ENCODE measurements at places on chromosomes 7 and 10.

- DNase-seq = no peak
Observed at GRCh38 chr7:148589640-148590039, 926 bp upstream of the C7orf33 start.

DNA sequence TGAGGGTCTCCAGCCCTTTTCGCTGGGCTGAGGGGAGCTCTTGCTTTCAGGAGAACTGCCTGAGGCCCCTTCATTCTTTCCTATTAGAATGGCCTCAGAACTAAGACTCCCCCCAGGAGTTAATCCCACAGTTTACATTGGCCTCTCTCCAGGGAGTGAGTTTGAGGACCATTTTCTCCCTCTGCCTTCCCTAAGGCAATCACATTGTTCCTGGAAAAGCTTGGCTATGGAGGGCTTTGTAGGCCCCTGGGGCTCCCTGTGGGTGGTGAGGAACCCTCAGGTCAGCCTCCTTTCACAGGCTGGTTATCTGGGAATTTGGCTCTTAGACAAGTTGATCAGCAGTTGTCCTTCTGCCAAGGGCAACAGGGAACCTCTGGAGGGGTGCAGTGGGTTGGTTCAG, 343.7 kb downstream of the RPS24 start:
- DNase-seq = no peak

GRCh38 chr10:127047878-127048238, 142.6 kb downstream of the DOCK1 start:
- no peak for DNase-seq

GRCh38 chr7:121049028-121049791, 60.7 kb downstream of the CPED1 start:
- DNase-seq = no peak

- DNase-seq = no peak
Observed at GRCh38 chr7:132577206-132578049, 1.2 kb upstream of the PLXNA4 start.

DNA sequence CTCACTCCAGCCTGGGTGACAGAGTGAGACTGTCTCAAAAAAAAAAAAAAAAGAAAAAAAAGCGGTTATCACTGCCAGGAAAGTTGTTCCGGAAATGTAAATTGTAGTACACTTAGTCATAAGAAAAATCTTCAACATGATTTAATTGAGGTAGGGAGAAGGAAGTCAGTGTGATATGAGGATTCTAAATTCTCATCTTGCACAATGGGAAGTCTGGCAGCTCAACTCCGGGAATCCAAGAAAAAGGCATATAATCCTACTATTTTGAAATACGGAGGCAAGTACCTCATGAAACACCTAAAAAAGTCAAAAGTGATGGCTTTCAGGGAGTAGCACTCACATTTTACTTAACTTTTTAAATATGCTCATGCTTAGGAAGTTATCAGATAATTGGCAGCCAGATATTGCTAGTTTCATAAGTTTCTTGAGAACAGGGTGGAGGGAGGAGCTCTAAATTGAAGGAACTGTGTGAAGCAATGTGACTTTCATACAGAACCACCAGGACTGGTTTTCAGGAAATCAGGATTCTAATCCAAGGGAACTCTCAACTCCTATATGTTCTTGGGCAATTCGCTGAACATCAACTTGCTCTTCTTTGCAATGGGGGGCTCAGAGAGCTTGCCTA, 2.7 kb upstream of the C7orf25 start:
- DNase-seq = no peak

DNA sequence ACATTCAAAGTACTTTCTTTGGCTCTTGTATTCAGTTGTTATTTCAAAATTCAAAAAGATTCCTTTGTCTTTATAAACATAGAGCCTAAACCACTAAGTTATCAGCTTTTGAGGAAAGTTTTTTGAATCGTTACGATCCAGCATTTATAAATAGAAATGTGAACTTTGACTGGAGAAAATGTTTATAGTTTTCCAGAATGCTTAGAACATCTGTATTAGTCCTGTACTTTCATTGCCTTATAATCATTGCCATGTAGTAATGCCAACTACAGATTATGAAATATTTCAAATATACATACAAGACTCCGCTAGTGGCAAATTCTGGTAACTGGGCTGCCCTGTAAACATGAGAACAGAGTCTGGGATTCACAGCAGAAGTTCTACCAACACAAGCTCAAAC, 191.3 kb upstream of the PRKCQ start:
- no peak for DNase-seq

DNA sequence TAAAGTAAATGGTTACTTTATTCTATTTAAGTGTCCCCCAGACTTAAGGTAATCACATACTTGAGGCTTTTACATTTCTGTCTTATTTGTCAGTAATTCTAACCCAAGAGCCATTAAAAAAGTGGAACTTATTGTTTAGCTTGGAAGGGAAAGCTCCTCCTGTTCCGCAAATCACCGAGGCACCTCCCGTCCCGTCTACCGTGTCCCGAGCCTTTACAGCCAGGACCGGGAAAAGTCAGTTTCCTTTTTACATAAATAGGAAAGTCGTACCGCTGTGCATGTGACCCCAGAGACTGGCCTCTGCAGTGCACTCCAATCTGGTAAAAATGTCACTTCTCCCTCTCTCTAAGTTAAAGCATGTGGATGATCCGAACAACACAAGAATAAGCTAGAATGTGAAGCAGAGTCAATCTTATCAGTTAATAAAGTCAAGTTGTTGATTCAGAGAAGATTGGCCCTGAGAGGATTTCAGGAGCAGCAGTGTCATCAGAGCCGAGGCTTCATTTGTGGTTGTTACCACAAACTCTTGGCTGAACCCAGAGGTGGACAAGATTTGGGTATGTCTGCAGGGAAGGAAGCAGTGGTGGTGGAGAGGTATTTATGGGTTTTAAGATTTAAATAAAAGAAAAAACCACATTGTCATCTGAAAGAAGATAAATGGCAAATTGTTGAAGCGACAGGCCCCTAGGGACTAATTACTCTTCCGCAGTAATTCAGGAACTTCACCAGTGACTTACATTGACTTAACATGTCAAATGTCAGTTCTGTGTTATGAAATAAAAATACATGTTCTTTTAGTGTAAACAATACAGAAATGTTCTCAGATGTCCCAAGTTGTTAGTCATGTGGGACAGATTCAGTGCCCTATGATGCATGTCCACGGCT, 316.6 kb upstream of the ZNF32 start:
- DNase-seq = no peak

DNA sequence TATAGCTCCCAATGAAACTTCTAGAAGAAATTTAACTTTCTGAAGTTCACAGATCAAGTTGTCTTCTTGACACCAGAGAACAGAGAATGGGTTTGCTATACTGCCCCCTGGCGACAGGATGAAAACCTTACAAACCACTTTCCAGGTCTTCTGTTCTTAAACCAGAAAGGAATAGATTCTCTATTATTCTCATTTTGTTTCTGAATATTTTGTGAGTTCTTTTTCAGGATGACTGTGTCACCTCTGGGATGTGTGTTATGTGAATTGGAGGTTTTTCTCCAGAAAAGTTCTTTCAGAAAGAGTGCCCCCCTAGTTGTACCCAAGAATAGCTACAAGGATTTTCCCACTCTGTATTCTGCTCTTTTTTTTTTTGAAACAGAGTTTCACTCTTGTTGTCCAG, 6.3 kb downstream of the IFT22 start:
- DNase-seq = peak; percentile 32

DNA sequence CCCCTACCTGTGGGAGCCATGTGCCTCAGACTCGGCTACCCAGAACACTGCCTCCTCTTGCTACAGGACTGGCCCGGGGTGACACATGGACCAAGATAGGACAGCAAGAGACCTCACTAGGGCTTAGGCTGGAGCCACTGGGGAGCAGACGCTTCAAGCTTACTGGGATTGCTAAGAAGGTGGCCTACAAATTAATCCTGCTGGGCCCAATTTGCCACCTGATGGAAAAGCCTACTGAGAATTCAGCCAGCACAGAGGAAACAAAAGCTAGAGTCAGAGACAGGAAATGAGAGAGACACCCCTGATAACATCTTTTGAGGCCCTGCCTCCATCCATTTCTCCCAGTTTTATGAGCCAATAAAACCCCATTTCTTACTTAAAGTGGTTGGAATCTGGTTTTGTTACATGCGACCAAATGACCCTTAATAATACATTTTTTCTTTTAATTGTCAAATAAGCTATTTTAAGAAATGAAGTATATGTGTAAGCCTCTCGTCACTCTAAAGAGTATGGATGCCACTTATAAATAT, 282.1 kb downstream of the CXCL12 start:
- DNase-seq = no peak

GRCh38 chr10:71647526-71648253, 71.9 kb downstream of the C10orf105 start:
- no peak for DNase-seq

GRCh38 chr10:15775513-15775912, 55.8 kb upstream of the ITGA8 start:
- no peak for DNase-seq

DNA sequence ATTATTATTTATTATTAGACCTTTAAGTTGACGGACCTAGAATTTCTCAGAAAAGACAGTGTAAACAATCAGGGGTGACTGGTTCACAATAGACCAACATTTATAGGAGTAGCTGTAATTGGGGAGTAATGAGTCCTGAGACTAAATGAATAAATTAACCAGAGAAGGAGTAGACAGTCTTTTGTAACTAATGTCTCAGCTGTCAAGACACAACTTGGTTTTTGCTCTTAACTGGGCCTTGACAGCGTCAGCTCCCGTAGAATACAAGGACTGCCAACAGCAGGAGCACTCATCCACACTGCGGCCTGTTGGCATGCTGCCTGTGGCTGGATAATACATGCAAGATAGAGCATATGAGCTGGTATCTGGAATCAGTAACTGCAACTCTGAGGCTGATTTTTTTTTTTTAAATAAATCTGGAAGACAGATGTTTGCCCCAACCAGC, 123.9 kb downstream of the CACNA2D1 start:
- DNase-seq = no peak

DNA sequence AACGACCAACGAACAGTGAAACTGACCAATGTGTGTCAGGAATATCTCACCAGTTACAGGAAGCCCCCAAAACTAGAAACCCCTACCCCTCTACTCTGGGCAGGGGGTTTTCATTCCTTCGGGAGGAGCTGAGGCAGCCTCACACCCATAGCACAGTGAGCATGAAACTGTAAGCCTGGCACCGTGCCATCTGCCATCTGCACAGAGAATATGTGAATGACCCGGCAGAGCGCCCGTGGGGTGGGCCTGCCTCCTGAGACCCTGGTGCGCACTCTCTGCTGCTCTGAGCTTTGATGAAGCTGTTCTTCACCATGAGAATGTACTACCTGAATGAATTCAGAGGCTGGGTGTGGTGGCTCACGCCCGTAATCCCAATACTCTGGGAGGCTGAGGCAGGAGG, 27.1 kb downstream of the DAGLB start:
- DNase-seq = no peak

DNA sequence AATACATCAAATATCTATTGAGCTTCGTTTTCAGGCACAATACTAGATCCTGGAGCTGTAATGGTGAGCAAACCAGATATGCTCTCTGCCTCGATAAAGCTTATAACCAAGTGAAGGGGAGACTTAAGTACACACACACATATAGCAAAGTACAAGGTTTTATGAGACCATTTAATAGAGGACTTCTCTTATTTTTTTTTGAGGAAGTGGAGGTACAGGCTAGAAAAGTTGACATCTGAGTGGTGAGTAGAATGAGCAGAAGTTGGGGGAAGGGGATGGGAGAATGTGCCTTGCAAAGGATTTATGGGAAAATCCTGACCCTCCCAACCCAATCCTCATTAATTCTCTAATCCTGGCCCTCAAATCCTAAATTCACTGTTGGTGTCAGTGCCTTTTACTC, 7.7 kb downstream of the CCDC136 start:
- DNase-seq = no peak

GRCh38 chr10:64505501-64505900, 984.3 kb downstream of the REEP3 start:
- no peak for DNase-seq

DNA sequence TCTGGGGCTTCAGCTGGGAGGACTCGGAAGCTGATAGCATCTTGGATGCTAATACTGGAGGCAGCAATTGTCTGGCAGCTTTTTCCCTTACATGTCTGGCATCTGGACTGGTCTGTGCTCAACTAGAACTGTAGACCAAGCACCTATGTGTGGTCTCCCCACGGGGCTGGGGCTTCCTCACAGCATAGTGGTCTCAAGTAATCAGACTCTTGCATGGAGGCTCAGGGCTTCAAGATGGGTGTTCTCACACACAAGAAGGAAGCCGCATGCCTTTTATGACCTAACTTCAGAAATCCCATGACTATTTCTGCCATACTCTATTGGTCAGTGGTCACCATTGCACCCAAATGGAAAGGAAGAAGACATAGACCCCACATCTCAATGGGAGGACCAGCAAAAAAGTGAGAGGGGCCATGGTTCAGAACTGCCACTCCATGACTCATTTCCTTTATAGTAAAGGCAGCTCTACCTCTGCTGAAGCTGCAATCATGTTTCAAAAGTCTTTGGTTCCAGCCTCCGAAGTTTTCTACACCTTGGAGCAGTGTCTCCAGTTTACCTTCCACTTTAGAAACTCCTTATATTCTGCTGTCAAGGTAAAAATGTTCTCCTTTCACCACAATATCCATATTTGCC, 14.7 kb downstream of the AOC1 start:
- no peak for DNase-seq

GRCh38 chr7:44235582-44236332, 35.0 kb downstream of the YKT6 start:
- no peak for DNase-seq

- DNase-seq = no peak
Observed at GRCh38 chr7:32871624-32872371, 19.8 kb downstream of the KBTBD2 start.

- no peak for DNase-seq
Observed at GRCh38 chr10:132336919-132337407, 5.0 kb downstream of the LRRC27 start.

DNA sequence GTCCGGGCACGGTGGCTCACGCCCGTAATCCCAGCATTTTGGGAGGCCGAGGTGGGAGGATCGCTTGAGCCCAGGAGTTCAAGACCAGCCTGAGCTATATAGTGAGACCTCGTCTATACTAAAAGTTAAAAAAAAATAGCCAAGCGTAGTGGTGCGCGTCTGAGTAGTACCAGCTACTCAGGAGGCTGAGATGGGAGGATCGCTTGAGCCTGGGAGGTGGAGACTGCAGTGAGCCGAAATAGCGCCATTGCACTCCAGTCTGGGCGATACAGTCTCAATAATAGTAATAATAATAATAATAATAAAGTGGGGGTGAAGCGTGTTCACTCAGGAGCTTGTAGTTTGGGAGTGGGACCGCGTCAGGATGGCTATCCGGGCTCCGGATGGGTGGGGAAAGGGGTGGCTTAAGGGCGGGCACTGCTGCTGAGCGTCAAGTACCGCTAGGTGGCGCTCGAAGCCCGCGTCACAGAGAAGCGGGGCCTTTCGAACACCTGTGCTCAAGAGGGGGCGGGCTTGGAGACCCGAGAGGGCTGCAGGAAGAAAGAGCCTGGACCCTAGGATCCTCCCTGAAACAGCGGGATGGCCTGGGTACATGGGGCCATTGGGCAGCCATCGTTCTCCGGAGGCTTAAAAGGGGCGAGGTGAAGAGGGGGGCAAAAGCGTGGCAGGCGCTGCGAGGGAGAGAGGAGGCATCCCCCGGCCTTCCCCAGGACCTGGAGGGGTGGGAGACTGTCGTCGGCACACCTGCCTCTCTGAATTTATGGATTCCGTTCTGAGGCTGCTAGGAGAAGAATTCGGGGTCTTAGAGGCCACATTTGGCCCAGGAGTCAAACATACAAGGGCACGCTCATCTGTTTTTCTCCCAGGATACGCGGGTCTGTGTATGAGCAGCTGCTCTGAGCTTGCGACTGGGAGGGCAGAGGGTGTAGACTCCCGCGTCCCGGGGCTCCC, 14.5 kb downstream of the LBX1 start:
- peak; percentile 81 for DNase-seq

GRCh38 chr7:121755818-121756552, 117.0 kb upstream of the PTPRZ1 start:
- no peak for DNase-seq

All from stimulated activated CD4-positive, alpha-beta T cell treated with anti-CD3 and anti-CD28 coated beads, Interleukin-4, amount 100 ng/mL, for 1 hour (primary cell).